ENCODE measurements at places on chromosomes 2 and 18. TPM values are rescaled to one million over a fixed set of nuclear protein-coding genes. Genes with fewer than 3 reads are reported as not detected.

DNA sequence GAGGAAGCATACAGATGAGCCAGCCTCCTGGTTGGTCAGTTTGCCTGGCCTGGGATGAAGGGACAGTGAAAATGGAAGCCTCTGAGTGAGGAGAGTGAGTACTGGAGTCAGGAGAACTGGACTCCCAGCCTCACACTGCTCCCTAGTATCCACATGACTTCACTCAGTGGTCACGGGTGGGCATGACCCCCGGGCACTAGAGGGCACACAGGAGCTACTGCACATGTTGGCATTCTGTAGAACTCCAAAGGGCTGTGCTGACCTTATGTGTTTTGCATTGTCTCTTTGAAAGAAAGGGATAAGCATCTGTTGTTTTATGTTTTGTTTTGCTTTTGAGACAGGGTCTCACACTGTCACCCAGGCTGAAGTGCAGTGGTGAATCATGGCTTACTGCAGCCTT is 23.7 kb downstream of the NCAPH start:
- peak; percentile 59 for DNase-seq

DNA sequence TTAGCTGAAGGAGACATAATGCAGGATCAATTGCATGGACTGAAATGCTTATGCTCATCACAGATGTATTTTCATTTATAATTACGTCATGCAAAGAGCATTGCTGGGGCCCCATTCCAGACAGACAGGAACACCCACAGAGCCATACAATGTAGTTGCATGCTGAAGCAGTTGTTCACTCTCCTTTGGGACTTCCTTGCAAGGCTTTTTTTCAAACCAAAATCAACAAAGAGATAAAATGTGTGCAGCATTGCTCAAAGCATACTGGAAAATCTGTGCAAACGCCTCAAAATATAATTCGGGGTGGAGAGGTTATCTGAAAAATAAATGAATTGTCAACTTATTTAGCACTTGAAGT is 463.2 kb downstream of the CDH2 start:
- DNase-seq: no peak

- DNase-seq: no peak
Observed at GRCh38 chr2:111975819-111976218, 77.4 kb downstream of the MERTK start.

DNA sequence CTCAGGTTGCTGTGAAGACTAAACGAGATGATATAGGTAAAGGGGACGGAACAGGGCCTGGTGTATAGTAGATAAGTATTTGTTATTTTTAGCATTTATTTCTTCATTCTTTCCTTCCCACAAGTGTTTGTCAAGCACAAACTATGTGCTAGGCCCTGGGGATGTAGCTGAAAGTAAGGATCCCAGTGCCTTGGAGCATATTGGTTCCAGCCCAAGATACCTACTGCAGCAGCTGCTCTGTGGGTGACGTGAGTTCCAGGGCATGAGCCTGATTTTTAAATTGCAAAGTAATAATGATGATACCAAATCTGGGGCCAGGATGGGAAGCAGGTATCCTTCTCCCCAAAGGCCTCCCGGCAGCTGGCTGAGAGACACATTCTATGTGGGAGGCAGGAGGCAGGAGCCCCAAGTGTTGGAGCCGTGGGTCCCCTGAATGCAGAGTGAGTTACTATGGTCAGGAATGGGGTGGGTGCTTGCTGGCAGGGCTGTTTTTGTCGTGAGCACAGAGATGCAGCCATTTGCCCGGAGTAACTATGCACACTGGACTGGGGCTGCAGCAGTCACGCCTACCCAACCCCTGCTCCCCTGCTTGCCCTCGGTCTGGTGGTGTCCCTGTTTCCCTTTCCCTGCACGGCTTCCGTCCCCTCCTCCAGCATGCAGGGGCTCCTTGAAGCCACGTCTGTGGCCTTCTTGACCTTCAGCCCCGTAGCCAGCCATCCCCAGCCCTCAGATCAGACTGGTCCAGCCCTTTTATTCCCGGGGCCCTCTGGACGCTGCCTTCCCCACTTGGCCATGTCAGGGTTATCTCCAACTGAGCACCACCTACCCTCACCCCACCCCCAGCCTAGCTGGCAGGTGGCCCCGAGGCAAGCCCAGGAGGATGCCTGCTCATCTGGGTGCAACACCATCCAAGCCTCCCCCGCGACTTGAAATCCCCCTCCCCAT is 52.4 kb downstream of the INHBB start:
- DNase-seq: no peak

DNA sequence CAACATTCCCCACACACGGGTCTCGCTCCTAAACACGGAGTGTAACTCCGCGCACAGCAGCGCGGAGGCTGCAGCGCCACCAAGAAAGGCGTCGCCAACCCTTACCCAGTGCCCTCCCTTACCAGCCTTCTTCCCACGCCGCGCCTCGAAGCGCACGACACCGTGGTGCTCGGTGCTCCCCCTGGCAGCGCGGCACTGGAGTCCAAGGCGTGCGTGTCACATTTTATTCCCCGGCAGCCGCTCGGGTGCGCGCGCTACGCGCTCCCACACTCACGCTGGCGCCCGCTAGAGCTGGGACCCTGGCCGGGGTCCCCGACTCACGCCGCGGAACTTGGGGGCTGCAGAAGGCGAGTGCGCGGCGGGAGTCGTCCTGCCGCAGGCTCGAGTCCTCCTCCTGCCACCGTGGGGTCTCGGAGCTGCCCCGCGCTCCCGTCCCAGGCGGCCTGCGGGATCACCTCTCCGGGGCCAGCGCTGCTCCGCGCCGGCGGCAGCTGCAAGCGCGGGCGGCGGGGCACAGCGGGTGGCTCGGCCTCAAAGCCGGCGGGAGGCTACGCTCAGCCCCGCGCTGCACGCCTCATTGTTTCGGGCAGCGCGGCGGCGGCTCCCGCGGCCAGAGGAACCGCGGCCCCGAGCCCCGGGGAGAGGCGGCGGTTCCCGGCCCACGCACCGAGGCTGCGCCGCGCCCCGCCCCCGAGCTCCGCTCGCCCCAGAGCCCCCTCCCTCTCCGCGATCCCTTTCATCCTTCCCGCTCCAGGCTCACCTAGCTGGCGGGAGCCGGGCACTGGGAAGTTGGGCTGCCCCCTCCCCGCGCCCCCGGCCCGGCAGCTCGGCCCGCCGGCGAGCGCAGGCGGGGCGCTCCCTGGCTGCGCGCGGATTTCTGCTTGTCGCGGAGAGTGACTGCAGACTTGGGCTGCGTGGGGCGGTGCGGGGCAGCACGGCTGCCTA is at the start of gene ST6GAL2:
TSS of gene ST6GAL2 (minus strand) at position 197 of the 945 bp plus-strand sequence. CDS start 42,190 bp downstream, outside the sequence.
- no peak for DNase-seq

DNA sequence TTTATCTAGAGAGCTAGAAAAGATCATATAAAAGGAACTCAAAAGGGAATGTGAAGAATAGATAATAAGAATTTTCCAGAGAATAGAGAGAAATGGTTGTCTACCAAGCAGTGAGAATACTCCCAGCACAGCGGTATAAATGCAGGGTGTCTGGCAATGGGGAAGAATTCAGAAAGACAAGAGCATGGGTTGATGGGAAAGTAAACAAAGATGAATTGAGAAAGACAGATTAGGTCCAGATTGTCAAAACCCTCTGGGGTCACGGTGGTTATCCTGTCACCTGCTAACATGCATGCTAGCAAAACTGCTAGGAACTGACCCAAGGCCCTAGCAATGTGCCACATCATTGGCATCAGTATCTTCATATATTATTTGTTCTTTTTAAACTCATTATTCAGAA is 30.8 kb upstream of the C1D start:
- DNase-seq: no peak

GRCh38 chr18:1585881-1586488 is 681.3 kb downstream of the ADCYAP1 start:
- peak; percentile 62 for DNase-seq

PRKD3 gene
- 449 TPM for total RNA-seq

DLGAP1 gene
- total RNA-seq: 27.5 TPM

PLCL1 gene
- 0.83 TPM for total RNA-seq

Data from SK-MEL-5 (cell line).